Chondrocyte (in vitro differentiated cells): ENCODE measurements at places on chromosomes 12 and 14. TPM values are rescaled to one million over a fixed set of nuclear protein-coding genes. Genes with fewer than 3 reads are reported as not detected.

The SPX gene
- 2.1 to 4.4 TPM (median 2.6 TPM) in 3 replicates for total RNA-seq

The RIMBP2 gene
- total RNA-seq, result 0.18 to 0.92 TPM (median 0.30 TPM) in 3 replicates

The MIPOL1 gene
- total RNA-seq, result 9.8 to 14.5 TPM (median 11.6 TPM) in 3 replicates

The NOXRED1 gene
- 0.18 to 0.37 TPM (median 0.27 TPM) in 3 replicates for total RNA-seq

The SLC7A8 gene
- 0.31 to 0.89 TPM (median 0.45 TPM) in 3 replicates for total RNA-seq

The KHNYN gene
- total RNA-seq, result 44.4 to 53.8 TPM (median 53.7 TPM) in 3 replicates

The RTN1 gene
- 0.32 to 0.44 TPM (median 0.34 TPM) in 3 replicates for total RNA-seq

The CCDC177 gene
- total RNA-seq, result not detected in 3 replicates

The KRT84 gene
- total RNA-seq, result not detected in 3 replicates

DNA sequence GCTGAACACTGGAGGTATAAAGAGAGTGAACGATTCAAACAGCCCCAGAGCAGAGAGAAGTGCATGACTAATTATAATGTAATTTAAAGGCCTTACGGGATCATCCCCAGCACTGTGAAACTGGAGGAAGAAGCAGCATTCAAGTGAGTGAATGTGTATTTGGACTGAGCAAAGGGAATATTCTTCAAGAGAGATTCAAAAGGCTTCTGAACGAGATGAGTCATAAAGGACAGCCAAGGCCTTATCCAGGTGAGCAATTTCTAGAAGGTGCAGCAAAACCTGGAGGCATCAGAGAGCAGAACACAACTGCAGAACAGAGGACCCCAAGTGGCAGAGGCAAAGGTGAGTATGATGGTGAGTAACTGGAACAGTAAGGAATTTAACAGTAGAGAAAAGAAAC lies 127.2 kb downstream of the BCAT1 start:
- H3K4me3 ChIP-seq, result peak overlapping the region; percentile 35
- DNase-seq, result no peak
- H3K36me3 ChIP-seq, result peaks cover 41% of the 10 kb centered on the region
- peak overlapping the region; percentile 94 for H3K27ac ChIP-seq

DNA sequence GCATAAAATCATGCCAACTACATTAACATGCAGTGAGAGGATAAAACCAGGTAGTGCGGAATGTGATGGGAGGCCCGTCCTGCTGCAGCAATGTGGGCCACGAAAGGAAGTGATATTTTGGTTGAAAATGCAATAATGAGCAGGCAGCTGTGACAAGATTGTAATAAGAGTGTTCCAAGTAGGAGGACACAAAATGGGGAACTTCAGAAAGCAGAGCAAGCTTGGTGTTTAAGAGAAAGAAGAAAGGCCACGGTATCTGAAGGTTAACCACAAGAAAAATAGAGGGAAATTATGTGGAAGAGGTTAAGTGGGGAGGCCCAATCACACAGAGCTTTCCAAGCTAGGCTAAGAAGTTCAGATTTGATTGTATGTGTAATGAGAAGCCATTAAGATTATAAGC lies 34.3 kb downstream of the OVCH1 start:
- no peak for DNase-seq
- no peaks in the 10 kb centered on the region for H3K27me3 ChIP-seq
- peaks cover 14% of the 10 kb centered on the region for H3K36me3 ChIP-seq
- no peak overlapping the region for H3K4me3 ChIP-seq

DNA sequence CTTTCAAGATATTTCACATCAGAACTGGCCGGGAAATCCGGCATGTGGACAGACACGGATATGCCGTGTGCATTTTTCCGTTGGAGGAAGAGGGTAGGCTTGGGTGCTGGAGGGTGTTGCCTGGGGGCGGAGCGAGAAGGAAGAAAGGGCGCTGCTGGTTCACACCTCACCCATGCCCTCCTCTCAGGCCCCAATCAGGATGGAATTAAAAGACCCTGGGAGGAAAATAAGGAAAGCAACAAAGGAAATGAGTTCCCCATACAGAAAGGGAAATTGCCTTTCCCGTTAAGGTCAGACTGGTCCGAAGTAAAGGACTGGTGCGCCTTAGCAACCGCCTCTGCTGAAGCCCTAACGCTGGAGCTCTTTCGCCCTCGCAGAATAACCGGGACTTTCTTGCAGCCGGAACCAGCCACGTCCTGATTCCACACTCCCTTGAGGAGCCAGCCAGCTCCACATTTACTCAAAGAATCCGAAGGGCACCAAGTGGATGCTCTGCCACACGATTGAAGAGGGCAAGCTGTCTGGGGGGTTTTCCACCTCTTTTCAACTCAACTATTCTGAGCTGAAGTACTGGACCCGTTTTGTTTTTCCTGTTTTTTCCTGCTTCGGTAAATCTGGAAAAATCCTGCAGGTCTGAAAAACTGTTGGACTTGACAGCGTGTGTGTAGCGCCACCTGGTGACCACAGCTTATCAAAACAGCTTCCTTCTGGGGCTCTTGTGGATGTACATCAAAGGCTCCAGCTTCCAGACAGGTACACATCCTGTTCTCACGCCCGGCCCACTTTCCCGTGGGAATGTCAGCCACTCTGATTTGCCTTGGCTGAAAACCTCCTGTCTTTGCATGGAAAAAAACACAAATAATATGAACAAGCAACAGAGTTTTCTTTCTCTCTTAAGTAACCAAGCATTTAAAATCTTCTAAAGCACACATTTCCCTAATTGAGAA lies 37.6 kb upstream of the BCL2L14 start:
- no peaks in the 10 kb centered on the region for H3K27me3 ChIP-seq
- H3K4me1 ChIP-seq, result peaks cover 18% of the 10 kb centered on the region
- peaks cover 3% of the 10 kb centered on the region for H3K36me3 ChIP-seq
- no peak for DNase-seq
- peak overlapping the region; percentile 42 for H3K27ac ChIP-seq

DNA sequence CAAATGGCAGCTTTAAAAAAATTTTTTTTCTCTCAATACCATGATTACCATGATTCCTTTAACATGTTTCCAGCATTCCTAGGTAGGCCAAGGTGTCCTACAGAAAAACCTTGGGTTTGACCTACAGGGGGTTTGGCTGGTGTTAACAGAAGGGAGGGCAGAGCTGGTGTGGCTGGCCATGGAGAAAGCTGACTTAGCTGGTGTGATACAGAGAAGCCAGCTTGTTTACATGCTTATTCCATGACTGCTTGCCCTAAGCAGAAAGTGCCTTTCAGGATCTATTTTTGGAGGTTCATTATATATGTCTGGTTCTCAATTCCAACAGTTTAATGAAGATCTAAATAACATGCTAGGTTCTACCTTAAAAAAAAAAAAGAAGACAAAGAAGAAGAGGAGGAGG lies 68.6 kb downstream of the EEA1 start:
- H3K4me1 ChIP-seq, result peaks cover 3% of the 10 kb centered on the region
- no peaks in the 10 kb centered on the region for H3K27me3 ChIP-seq
- H3K4me3 ChIP-seq, result no peak overlapping the region
- peaks cover 26% of the 10 kb centered on the region for H3K36me3 ChIP-seq
- DNase-seq, result no peak

DNA sequence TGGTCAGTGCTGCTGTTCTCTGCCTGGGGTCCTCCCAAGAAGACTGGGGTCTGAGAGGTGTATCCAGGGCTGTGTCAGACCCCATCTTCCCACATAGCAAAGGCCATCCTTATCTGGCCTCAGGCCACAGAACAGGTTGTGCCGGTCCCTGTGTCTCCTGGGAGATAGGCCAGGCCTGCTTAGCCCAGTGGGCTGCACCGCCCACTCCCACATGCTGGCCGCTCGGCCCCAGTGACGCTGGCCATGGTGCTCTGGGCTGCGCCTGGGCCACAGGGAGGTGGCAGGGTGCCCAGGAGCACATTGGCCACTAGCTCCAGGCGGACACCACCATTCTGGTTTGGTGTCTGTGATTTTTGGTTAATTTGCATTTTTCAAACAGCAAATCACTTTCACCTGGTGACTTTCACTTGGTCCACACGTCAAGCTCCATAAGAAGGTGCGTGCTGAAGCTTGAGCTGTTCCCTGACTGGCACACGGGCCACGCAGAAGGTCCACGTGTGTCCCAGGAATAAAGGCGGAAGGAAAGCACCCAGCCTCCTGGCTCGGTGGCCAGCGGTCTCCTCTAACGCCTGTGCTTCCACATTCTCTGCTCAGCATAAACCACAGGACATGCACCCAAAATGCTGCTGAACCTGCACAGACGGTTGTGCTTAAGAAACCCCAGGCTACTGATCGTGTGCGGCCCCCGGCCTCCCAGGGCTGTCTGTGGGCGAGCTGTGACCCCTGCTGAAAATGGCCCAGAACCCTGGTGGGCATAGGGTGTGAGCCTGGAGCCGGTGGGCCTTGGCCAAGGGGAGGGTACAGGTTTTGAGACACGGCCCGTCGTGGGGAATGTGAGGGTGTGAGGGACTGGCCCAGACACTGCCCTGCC lies 4.6 kb downstream of the FBRSL1 start:
- H3K27me3 ChIP-seq, result no peaks in the 10 kb centered on the region
- H3K4me1 ChIP-seq, result peaks cover 33% of the 10 kb centered on the region
- H3K27ac ChIP-seq, result no peak overlapping the region
- no peak overlapping the region for H3K4me3 ChIP-seq
- no peaks in the 10 kb centered on the region for H3K36me3 ChIP-seq

DNA sequence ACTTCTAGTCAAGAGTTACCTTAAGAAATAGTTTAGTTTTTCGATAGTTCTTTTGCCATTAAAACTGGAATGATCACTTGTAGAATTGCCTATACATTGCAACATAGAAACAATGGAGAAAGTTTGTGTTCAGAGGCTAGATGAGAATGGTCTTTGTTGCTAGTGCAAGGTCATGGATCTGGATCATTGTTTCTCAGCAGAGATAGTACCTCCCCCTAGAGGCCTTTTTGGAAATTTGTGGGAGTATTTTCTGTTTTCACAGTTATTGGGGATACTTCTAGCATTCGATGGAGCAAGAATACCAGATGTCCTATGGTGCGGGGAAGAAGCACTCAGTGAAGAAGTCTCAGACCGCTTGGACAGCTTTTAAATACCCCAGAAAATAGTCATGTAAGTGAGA lies 138.8 kb upstream of the HMGA2 start:
- H3K36me3 ChIP-seq, result no peaks in the 10 kb centered on the region
- H3K27me3 ChIP-seq, result no peaks in the 10 kb centered on the region
- H3K4me1 ChIP-seq, result no peaks in the 10 kb centered on the region
- no peak for DNase-seq
- H3K4me3 ChIP-seq, result no peak overlapping the region

DNA sequence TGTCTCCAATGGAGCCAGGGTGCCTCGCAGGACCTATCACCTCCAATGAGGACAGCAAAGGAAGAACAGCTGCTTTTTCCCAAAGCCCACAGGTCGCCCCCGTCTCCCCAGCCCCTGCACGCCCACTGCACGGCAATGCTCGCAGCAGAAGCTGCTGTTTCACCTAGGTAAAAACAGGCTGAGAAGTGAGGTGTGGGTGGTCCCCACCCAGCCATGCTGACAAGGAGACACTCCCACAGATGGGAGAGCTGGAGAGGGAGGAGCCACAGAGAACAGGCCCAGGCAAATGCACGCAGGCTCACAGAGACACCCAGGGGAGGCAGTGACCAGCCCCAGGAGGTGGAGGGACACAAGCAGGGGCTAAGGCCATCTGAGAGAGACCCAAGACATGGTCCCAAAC lies 10.4 kb downstream of the CFAP73 start:
- DNase-seq, result no peak
- H3K27me3 ChIP-seq, result peaks cover 8% of the 10 kb centered on the region
- H3K36me3 ChIP-seq, result peaks cover 40% of the 10 kb centered on the region

DNA sequence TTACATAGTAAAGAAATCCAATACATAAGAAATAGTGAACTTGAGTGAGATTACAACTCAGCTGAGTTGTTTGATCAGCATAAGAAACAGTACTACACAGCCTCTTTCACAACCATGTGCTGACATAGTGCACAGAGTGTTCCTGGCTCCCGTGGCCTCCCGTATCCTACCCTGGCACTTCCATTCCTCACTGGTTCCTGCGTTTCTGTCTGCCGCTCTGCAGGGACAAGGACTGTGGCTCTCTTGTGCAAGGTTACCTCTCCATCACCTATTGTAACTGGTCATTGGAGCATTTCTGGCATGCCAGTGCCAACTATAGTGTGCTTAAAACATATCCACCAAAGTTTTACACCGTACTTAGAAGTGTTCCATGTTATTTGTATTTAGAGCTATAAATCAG lies 46.3 kb upstream of the PCED1B start:
- no peaks in the 10 kb centered on the region for H3K36me3 ChIP-seq
- peaks cover 34% of the 10 kb centered on the region for H3K4me1 ChIP-seq
- H3K4me3 ChIP-seq, result no peak overlapping the region

- peaks cover 2% of the 10 kb centered on the region for H3K27me3 ChIP-seq
- H3K36me3 ChIP-seq, result no peaks in the 10 kb centered on the region
- no peak for DNase-seq
- H3K4me1 ChIP-seq, result no peaks in the 10 kb centered on the region
- H3K4me3 ChIP-seq, result no peak overlapping the region
Observed at GRCh38 chr14:30528119-30528518, 30.8 kb upstream of the G2E3 start.

- no peak overlapping the region for H3K27ac ChIP-seq
- peaks cover 3% of the 10 kb centered on the region for H3K27me3 ChIP-seq
- no peaks in the 10 kb centered on the region for H3K4me1 ChIP-seq
- DNase-seq, result no peak
- H3K4me3 ChIP-seq, result no peak overlapping the region
Observed at GRCh38 chr14:69827560-69827959, 30.5 kb upstream of the SLC10A1 start.

GRCh38 chr12:91400271-91400670 lies 217.7 kb upstream of the DCN start:
- H3K4me3 ChIP-seq, result no peak overlapping the region
- no peak for DNase-seq
- no peaks in the 10 kb centered on the region for H3K27me3 ChIP-seq

GRCh38 chr12:56129206-56129941 lies 1.3 kb downstream of the ESYT1 start:
- peak overlapping the region; percentile 99 for H3K4me3 ChIP-seq
- DNase-seq, result no peak
- peak overlapping the region; percentile 92 for H3K27ac ChIP-seq
- peaks cover 42% of the 10 kb centered on the region for H3K4me1 ChIP-seq

DNA sequence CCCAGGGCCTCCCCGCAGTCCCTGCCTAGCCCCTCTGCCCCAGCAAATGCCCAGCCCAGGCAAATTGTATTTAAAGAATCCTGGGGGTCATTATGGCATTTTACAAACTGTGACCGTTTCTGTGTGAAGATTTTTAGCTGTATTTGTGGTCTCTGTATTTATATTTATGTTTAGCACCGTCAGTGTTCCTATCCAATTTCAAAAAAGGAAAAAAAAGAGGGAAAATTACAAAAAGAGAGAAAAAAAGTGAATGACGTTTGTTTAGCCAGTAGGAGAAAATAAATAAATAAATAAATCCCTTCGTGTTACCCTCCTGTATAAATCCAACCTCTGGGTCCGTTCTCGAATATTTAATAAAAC lies 2.2 kb downstream of the HOXC6 start:
- H3K4me3 ChIP-seq, result no peak overlapping the region
- peaks cover 9% of the 10 kb centered on the region for H3K36me3 ChIP-seq
- peaks cover 19% of the 10 kb centered on the region for H3K4me1 ChIP-seq
- DNase-seq, result no peak
- no peak overlapping the region for H3K27ac ChIP-seq

GRCh38 chr14:98599082-98599481 lies 672.9 kb downstream of the BCL11B start:
- H3K4me1 ChIP-seq, result no peaks in the 10 kb centered on the region
- H3K27ac ChIP-seq, result no peak overlapping the region
- DNase-seq, result no peak
- H3K4me3 ChIP-seq, result no peak overlapping the region
- no peaks in the 10 kb centered on the region for H3K36me3 ChIP-seq
